Activated naive CD4-positive, alpha-beta T cell (primary cell): ENCODE measurements at places on chromosomes 7 and 10.

DNA sequence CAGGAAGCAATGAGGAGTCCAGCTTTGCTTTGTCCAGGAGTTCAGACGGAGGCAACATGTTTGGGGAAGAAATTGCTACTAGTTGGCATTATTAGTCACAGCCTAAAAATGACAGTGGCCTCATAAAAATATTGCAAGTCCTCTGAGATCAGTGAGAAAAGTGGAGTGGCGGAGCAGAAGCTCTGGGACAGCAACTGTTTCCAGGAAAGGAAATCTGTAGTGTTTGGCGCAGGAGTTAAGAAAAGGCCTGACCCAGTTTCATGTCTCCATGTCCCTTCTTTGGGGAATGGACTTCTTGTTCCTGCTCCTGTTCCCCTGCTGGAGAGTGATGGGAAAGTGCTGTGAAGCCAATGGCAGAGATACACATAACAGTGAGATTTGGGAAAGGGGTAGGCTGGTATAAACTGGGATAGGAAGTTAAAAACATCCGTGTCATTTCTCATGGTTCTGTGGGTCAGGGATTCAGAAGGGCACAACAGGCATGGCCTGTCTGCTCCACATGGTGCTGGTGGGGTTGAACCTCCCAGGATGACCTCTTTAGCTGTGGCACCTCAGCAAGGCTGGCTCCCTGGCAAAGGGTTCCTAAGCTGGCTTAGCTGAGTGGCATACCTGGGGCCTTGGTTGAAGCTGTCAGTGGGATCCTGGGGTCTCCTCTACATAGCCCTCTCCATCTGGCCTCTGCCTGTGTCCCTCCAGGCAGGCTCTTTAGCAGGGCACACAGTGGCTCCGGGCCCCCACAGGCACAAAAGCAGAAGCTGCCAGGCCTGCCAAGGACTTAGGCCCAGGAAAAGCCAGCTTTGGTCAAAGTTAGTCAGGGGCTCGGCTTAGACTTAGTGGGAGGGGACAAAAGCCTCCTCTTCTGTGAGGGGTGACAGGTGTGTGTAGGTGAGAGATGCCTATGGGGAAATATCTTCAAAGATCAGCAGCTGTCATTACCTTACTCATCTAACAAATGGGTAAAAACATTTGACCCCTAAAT is 77.7 kb downstream of the WDFY4 start:
- DNase-seq, result no peak

DNA sequence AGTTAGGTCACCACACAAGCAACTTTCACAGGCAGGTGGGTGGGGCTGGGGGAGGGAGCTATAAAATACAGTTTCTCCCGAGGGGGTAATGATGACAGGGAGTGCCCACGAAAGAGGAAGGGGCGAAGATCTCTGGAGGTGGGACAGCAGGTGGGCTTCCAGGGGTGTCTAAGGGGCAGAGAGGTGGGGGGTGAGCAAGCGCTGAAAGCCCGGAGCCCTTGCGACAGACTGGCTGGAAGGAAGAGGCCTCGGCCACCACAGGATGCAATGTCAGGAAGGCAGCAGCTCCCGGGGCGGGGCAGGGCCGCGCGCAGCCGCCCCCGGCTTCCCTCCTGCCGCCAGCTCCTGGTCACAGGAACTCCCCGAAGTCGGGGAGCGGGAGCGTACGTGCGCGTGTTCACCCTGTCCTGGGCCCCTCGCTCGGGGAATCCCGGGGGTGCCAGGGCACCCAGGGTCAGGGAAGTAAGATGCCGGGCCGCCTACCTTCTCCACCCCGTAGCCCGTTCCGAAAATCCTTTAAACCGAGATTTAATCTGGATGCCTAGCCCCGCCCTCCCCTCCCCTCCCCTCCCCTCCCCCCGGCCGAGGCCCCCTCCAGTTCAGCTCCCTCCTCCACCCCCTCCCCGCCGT is 105.2 kb upstream of the PPIF start:
- no peak for DNase-seq

GRCh38 chr10:62858364-62858763 is 42.2 kb upstream of the EGR2 start:
- DNase-seq, result no peak

GRCh38 chr7:8327199-8327598 is 65.2 kb upstream of the ICA1 start:
- no peak for DNase-seq

- DNase-seq, result no peak
These were observed 10.7 kb downstream of the LBX1 start for GRCh38 chr10:101218351-101219138.

DNA sequence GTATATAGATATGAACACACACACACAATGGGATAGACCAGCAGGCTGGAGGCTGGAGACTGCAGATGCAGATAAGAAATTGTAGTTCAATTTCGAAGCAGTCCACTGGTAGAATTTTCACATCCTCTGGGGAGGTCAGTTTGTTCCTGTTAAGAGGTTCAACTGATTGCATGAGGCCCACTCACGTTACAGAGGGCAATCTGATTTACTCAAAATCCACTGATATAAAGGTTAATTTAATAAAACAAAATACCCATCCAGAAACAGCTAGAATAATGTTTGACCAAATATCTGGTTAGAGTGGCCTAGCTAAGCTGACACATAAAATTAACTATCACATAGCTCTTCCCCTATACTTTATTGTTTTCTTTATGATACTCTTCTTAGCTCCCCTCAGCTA is 162.9 kb upstream of the SMIM30 start:
- DNase-seq, result no peak

- no peak for DNase-seq
These were observed 154.3 kb downstream of the POLR1F start for GRCh38 chr7:19554581-19554980.

- no peak for DNase-seq
These were observed 7.4 kb downstream of the ARL4A start for GRCh38 chr7:12694817-12695216.

GRCh38 chr7:47149208-47149839 is 432.6 kb downstream of the TNS3 start:
- DNase-seq, result no peak

- no peak for DNase-seq
These were observed 35.0 kb upstream of the EIF4H start for GRCh38 chr7:74138945-74139843.

DNA sequence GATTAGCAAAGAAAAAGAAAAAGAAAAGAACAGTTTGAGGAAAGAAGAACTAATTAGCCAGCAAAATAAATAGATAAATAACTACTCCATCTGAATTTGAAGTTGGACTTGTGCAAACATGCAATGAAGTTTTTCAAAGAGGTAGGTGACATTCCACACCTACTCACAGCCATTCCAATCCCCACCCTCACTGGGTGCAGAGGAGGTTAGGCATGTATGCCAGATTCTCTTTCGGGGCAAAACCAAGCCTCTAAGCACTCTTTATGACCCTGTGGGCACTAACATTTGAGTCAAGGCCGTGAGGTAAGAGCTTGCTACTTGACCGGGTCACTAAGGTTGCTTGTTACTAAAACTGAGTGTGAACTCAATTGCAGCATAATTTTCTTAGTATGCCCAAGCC is 108.4 kb upstream of the SEMA3A start:
- no peak for DNase-seq

DNA sequence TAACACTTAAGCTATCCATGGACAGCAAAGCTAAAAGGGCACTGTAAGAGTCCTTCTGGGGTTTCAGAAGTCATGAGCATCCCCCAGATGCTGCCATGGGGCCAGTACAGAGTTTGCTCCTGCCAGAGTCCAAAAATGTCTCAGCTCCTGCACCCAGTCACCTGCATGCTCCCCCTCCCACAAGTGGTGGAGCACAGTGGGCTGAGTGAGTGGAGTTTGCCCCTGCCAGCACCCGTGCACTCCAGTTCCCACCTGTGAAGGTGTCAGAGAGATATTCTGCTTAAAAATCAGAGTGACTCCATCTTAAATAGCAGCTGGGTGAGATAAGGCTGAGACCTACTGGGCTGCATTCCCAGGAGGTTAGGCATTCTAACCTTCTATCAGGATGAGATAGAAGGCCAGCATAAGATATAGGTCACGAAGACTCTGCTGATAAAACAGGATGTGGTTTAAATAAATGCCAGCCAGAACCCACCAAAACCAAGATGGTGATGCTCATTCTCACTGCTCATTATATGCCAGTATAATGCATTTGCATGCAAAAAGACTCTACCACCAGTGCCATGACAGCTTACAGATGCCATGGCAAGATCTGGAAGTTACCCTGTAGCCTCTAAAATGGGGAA is 140.1 kb upstream of the ZNF92 start:
- DNase-seq, result no peak

DNA sequence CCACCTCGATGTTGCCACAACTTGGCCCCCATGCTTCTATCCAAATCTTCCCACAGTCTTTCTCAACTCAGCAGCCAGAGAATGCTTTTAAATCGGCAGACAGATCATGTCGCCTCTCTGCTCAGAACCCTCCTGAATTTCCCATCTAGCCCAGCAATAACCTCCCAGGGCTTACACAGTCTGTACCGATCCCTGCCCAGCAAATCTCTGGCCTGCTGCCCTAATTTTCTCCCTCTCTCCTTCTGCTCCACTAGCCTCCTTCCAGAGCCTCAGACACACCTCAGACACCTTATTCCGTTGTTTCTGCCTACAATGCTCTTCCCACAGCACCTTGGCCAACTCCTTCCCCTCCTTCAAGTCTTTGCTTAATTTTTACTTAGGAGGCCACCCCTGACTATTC is 32.3 kb downstream of the MDH2 start:
- DNase-seq, result no peak

DNA sequence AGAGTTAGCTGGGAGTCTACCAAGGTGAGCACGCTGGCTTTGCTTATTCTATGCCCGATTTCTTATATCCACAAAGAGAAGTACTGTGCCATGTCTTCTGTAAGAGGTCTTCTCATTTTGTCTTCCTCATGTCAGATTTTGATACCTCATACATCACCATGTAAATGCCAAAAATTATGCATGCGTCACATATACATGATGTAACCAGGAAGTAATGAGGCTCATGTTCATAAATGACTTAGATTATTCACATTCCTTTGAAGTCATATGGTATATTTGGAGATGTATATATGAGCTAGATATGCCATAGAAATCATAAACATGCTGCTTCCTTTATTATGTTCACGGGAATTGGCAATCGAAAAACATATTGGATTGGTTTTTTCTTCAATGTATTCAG is 97.7 kb upstream of the CELF2 start:
- DNase-seq, result no peak

DNA sequence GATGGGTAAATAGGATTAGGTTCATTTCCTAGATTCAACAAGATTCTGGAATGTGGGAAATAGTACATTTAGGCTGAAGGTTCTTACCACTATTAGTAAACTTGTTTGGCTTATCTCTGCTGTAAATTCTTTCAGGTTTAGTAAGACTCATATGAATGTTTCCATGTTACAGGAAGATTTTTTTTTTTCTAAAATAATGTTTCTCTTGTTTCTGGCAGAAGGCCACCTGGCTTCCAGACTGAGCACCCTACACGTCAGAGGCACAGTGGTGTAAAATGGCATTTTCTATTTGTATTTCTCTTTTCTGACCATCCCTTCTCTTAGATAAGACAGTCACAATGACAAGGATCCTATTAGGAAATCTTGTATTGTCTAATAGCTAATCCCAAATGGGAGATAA is 22.7 kb upstream of the AASS start:
- DNase-seq, result no peak

GRCh38 chr10:34791947-34792346 is 23.1 kb downstream of the PARD3 start:
- no peak for DNase-seq

DNA sequence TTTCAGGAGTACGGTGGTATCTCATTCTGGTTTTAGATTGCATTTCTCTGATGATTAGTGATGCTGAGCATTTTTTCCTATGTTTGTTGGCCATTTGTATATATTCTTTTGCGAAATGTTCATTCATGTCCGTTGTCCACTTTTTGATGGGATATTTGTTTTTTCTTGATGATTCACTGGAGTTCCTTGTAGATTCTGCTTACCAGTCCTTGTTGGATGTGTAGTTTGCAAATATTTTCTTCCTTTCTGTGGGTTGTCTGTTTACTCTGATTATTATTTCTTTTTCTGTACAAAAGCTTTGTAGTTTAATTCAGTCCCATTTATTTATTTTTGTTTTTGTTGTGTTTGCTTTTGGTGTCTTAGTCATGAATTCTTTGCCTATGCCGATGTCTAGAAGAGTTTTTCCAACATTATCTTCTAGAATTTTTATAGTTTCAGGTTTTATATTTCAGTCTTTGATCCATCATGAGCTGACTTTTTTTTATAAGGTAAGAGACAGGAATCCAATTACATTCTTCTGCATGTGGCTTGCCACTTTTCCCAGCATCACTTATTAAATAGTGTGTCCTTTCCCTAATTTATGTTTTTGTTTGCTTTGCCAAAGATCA is 320.5 kb downstream of the MAGI2 start:
- no peak for DNase-seq

- DNase-seq, result no peak
These were observed 42.6 kb downstream of the DRGX start for GRCh38 chr10:49353026-49353894.

GRCh38 chr7:117021986-117022385 is 68.7 kb downstream of the ST7 start:
- DNase-seq, result no peak

GRCh38 chr10:76108563-76109359 is 677.3 kb downstream of the LRMDA start:
- DNase-seq, result no peak

DNA sequence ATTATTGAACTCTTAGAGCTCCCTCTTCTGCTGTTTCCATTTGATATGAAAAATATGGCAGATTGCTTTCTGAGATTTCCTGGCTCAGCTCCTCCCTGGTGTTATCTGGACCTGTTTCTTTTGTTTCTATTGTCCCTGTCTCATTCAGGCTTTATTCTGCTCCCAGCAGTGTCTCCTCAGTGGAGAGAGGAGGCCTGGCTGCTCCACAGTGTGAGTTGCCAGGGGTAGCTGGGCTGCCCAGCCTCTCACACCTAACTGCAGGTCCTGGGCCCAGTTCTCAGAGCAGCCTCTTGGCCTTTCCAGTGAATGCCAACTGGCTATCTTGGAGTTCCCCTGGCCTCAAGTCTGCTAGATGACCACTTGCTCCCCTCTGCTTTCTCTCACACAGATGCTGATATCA is 127.0 kb downstream of the VPS41 start:
- no peak for DNase-seq
